ENCODE measurements at places on chromosomes 6 and 20. TPM values are rescaled to one million over a fixed set of nuclear protein-coding genes. Genes with fewer than 3 reads are reported as not detected.

DNA sequence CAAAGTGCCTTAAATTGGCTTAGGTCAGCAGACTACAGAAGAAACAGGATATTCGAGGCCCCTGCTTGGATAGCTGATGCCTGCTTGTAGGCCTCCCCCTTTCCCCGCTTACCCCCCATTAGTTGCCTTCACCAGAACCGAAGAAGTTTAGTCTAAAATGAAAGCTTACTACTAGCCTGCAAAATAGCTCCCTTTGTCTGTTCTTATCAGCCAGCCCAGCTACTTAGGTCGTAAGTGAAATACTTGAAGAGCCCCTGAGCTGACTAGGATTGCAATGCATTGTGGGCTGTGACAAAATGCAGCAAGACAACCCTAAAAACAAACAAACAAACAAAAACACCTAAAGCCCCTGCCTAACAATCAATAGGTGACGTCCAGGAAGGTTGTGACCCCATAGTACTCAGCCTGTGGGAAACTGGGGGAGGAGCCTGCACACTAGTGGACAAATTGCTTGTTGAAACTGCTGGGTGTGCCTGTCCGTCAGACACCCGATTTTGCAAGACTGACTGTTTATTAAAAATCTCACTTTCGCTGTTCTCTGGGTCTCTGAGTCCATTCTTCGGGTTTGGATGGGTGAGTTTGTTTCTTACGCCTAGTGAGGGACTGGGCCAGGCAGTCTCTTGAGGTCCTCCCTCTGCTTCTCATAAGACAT lies 105.0 kb upstream of the DUSP22 start:
- no peak for DNase-seq

DNA sequence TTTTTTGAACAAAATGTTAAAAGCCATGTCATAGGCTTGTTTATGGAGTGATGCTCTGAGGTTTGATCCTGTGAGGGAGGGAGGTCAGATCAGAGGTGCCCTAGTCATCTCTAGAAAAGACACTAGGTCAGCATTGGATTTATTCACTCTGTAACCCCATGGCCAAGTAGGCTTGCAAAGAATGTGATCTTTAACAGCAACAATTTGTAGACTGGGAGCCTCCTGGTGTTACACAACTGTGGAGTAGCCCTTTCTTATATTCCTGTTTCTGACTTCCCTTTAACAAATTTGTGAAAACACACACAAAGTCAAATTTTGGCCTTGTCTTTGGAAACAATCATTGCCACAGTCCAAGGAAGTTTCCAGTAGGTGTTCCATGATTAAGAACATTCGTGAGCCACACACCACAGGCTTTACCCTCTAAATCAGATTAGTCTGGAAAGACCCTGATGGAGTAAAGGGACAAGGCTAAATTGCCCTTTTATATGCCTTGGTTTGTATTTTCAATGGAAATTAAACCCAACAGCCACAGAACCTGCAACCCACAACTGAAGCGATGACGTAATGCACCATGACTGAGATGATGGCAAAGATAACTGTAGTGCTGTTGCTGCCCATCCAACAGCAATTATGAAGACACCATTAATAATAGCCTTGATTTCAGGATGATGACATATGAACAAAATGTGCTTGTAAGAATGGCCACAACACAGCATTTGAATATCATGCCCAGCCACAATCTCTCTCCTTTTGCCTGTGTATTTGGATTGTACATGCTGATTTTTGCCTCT lies 22.1 kb downstream of the SCP2D1 start:
- DNase-seq: no peak

Gene SDCBP2
- total RNA-seq: 3.6 TPM

Gene PRR18
- 0.23 TPM for total RNA-seq

- DNase-seq: no peak
Observed at GRCh38 chr6:34697544-34697836, 923 bp upstream of the ILRUN start.

GRCh38 chr20:11216451-11217314 lies 542.9 kb upstream of the JAG1 start:
- DNase-seq: no peak

DNA sequence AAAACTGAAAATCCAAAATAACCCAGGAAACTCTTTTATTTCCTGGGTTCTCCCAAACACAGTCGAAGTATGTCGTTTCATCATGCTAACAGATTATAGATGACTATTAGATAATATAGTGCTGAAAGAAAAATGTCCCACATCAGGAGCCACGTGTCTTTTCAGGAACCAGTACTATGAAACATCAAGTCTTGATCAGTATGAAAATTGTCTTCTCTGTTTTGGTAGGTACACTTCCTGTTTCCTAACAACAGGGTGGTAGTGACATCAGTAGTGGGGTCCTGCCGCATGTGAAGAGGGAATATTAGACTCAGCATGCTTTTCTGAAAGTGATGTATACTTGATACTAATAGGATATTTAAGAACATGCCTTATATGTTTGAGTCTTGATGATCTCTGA lies 136.7 kb downstream of the HIVEP1 start:
- no peak for DNase-seq

DNA sequence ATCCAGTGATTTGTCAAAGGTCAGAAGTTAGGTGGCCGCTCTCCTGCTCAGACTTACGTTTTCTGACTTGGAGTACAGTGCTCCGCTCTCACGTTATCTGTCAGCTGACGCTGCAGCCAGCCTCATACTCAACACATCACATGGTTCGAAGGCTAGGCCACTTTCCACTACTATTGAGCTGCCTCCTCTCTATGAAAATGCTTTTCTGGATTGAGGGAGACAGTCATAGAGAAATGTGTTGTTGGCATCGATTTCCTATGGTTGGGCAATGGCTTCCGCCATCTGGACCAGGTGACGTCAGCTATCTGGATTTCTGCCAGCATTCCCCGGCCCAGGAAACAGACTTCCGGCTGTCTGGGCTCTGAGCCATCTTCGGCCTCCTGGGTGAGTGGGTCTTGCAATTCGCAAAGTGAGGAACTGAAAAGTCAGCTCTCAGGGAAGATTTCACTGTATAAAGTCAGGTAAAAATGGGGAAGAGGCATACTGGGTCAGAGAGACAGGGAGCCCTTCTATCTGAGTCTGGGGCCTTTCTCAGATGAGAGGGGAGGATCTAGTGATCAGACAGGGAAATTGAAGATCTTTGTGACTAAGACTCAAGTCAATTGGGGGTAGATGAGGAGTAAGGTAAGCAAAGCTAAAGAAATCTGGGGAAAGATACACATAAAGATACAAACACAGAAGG lies 37.5 kb upstream of the IER3 start:
- DNase-seq: no peak

- no peak for DNase-seq
Observed at GRCh38 chr6:163355426-163355991, 59.0 kb upstream of the QKI start.

GRCh38 chr6:38974389-38975151 lies 74.0 kb upstream of the GLP1R start:
- no peak for DNase-seq

GRCh38 chr20:4854561-4854901 lies 132.8 kb downstream of the PRND start:
- no peak for DNase-seq

DNA sequence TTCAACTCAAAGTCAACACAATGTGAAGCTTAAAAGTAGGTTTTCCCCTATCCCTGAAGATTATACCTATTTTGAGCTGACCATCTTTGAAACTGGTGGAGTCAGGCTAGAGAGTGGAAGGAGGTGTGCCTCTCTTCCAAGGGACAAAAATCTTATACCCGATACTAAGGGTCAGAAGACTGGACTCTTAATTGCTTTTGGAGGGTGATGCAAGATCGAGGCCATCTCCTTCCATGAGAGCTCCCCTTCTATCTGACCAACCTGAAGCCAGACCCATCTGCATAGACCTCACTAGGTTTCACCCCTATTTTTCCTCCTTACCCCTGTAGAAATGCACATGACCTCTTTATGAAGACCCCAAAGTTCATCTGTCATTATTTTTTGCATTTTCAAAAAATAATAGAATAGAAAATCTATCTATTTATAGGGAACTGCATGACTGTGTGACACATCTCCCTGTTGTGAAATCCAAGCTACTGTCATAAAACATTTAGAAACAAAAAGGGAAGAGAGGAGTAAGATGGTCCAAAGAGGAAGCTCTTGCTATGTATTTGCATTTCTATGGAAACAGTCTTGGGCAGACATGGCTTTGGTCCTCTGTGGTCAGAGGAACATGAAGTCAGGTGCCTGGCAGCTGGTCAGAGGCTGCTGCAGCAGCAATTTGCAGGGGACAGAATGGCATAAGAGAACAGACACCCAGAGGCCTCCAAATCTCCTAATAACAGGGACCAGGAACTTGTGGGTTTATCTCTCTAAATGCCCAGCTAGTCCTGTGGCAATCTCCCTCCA lies 349.2 kb downstream of the MAFB start:
- no peak for DNase-seq

DNA sequence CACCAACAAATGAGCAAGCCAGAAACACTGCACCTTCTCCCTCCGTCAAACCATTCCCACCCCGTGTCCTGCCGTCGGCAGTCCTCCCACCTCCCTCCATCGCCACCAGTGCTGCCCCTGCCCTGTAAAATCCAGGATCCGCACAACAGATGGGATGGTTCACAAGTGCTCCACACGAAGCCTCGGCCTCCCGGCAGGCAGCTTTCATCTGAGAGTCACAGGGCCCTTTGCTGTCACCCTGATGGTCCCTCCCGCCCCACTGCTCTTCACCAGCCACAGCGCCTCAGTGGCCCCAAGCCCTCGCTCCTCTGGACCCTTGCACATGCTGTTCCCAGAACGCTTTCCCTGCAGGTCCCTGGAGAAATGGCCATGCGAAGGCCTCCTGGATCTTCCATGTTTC lies 12.1 kb downstream of the SLC4A11 start:
- no peak for DNase-seq

- no peak for DNase-seq
Observed at GRCh38 chr6:163793011-163793983, 378.8 kb downstream of the QKI start.

DNA sequence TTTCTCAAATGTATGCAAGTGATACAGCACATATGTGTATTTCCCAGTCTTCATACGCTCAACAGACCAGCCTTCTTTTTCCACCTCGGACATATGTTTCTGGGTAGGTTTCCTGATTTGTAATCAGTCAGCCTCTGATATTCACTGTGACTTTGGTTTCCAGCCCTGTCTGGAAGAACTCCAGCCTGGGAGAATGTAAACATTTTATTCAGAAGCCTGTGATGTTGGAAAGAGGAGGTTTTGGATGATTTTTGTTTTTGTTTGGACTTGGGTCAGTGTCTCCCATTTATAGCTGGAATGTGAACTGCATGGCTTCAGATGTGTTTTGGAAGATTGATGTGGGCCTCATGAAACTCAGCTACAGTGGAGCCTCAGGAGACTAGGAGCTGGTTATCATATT lies 172.2 kb upstream of the CENPW start:
- no peak for DNase-seq

Gene RBPJL
- 0.73 TPM for total RNA-seq

DNA sequence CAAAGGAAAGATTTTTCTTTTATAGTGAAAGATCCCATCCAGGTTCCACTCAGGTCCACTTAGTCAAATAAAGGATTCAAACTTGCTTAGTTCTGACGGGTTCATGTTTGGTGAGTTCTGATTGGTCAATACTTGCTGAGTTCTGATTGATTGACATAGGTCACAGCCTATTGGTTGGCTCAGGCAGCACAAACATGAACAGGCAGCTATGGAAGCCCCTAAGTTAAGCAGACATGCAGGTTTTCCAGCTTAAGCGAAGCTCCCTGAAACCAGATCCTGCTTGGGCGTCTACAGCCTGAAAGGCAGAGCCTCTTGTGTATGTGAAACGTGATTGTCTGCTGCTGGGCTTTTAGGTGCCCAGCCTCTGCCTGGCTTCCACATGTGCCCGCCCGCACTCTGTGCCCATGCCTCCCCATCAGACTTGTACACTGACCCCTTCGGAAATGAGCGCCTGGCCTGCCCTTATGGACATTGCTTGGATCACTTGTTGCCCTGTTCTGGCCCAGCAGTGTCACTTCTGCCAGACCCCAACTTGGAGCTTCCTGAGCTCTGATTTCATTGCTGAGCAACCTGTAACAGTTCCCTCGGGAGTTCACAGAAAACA lies 45.4 kb upstream of the ECI2 start:
- no peak for DNase-seq

Gene LINC00237
- total RNA-seq: 0.69 TPM

- DNase-seq: no peak
Observed at GRCh38 chr6:18042536-18043145, 55.2 kb upstream of the KIF13A start.

Gene KCNK16
- total RNA-seq: not detected

DNA sequence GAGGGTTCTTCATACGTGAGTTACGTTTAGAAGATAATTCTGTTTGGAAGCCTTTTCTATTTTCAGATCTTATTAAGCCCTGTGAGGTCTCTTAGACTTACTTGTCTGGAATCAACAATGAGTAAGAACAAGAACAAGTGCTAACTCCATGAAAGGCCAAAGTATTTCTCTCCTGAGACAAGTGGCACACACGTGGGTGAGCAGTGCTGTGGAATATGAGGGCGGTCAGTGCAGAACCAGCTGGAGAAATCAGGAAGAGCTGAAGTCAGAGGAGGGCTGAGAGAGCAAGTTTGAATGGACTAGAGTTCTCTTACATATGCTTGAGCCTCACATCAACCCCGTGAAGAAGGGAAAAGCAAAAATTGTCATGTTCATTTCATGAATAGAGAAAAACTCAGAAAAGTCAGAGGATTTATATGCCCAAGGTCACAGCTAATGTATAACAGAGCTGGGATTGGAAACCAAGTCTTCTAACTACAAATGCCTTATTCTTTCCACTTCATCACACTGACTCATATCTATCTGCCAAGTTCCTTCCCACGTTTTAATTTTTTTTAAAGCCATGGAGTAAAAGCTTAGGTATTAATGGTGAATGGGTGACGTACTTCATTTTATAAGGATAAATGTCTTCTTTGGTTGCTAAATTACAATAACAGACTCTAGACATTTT lies 201.3 kb upstream of the DTNBP1 start:
- no peak for DNase-seq

- DNase-seq: no peak
Observed at GRCh38 chr20:58022711-58023110, 205.7 kb downstream of the ANKRD60 start.

- DNase-seq: no peak
Observed at GRCh38 chr20:32396646-32397160, 38.6 kb downstream of the ASXL1 start.

GRCh38 chr6:90895299-90896074 lies 308.6 kb upstream of the MAP3K7 start:
- no peak for DNase-seq

Gene CRISP2
- total RNA-seq: not detected

DNA sequence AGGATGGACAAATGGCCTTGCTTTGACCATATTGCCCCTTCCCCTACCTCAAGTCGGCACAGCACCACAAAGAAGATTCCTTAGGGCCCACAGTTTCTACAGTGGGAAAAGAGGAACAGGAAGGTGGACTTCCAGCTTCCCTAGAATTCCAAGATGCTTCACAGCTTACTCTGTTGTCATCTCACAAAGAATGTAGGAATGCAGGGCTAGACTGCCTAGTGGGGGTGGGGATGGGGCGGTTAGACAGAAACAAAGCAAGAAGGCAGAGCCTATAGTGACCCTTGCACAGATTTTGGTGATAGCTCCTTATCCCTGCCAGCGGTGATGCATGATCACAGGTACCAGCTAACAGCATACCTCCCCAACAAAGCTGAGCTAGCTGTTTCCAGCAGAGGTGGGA lies 607.6 kb upstream of the MAN1A1 start:
- peak; percentile 25 for DNase-seq

Gene GSTA3
- total RNA-seq: not detected

Gene OPRM1
- not detected for total RNA-seq

GRCh38 chr20:4052554-4052953 lies 37.2 kb upstream of the RNF24 start:
- no peak for DNase-seq

Gene TSPO2
- not detected for total RNA-seq

Gene RIMS4
- total RNA-seq: 44.2 TPM

Gene DEFB115
- total RNA-seq: not detected

All from H1 (cell line).